ENCODE measurements at places on chromosomes 12 and 14.

DNA sequence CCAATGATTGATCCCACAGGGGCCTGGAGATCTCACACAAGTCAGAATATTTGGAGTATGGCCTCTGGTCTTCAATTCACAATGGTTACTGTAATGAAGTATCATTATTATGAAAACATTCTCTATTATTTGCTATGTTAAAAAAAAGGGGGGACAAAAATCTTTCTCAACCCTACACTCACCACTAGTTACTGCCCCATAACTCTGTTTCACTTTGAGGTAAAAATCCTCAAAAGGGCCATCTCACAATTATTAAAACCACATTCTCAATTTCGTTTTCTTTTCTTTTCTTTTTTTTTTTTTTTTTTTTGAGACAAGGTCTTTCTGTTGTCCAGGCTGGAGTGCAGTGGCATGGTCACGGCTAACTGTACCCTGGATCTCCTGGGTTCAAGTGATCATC, 59.6 kb upstream of the KCNC2 start:
- no peak for DNase-seq

- peak; percentile 39 for DNase-seq
These were observed 885 bp upstream of the PALS1 start for GRCh38 chr14:67240168-67240932.

GRCh38 chr14:78403278-78403815, 233.2 kb downstream of the NRXN3 start:
- no peak for DNase-seq

GRCh38 chr14:95964901-95965300, 74.3 kb upstream of the C14orf132 start:
- no peak for DNase-seq

DNA sequence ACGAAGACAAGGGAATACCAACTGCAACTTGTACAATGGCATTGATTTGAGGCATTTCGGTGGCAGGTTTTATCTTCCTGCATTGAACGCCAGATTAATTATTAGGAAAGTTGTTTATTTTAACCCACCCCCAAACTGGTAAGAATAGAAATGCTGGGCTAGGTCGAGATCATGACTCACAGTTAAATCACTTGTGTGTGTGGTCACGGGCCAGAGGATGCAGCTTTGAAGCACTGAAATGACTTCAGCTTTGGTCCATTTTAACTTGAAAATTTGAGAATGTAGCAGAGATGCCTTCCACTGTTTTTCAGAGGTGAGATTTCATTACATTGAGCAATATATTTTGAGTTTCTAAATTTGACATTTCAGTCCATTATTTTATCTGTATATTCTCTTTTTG, 23.6 kb upstream of the KCNH3 start:
- no peak for DNase-seq

DNA sequence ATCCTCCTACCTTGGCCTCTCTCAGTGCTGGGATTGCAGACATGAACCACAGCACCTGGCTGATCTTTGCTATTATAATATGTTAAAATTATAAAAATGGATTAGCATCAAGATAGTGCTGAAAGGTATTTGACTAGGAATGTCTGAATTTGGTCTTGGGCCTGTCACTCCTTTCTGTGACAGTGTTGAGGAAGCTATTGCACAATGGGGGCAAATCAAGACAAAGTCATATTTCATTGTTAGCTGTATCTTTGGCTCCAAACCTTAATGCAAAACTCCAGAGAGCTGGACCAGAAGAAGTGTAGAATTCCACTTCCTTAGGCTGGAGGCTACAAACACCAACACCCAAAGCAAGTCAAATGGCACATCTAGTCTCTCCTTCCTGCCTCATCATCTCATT, 42.2 kb downstream of the ZCRB1 start:
- DNase-seq = no peak

GRCh38 chr12:108419949-108420348, 80.8 kb upstream of the CMKLR1 start:
- DNase-seq = no peak

DNA sequence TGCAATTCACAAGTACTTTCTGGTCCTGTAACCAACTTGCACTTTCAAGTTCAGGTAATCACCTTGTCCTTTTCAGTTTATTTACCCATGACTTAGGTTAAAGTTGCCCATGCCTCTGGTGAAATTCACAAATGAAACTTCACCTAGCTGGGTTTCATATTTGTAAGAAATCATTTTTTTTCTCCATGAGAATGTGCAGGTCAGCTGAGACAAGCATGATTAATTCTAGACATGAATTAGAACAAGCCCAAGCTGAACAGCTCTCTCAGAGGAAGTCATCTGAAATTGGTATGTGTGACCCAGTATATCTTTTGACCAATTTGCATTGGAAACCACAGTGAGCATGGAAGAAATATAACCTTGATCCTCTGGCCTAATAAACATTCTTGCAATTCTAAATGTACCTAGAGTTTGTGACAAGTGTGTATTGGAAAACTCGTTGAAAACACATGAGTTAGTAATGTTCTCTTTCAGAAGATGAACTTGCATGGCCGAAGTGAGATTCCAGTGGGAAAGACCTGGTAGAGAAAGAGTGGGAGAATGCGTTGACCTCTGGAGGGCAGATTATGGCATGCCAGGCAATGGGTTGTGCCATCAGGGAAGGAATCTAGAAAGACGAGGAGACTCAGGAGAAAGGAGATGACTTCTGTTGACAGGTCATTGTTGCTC, 486.5 kb downstream of the ZFP36L1 start:
- no peak for DNase-seq
